ENCODE measurements at places on chromosomes 5 and 9.

GRCh38 chr9:93549611-93550010 lies 26.8 kb upstream of the PHF2 start:
- DNase-seq = no peak

- no peak for DNase-seq
These were observed 747.0 kb upstream of the CDH6 start for GRCh38 chr5:30446456-30446855.

DNA sequence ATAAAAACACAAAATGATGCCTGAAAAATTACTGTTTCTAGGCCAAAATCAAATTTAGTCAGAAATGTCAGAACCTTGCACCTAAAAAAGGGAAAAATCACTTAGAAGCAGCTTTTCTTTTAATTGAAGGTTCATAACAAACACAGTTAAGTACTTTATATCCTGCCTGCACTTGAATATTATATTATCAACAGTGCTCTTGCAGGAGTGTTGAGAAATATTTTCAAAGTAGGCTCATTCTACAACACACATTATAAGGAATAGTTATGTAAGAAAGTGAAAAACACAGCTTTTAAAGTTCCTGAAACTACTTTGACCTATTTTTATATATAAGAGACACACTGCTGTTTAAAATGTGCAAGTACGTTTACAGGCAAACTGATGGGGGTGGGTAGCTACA lies 8.3 kb downstream of the EDIL3 start:
- DNase-seq = no peak

DNA sequence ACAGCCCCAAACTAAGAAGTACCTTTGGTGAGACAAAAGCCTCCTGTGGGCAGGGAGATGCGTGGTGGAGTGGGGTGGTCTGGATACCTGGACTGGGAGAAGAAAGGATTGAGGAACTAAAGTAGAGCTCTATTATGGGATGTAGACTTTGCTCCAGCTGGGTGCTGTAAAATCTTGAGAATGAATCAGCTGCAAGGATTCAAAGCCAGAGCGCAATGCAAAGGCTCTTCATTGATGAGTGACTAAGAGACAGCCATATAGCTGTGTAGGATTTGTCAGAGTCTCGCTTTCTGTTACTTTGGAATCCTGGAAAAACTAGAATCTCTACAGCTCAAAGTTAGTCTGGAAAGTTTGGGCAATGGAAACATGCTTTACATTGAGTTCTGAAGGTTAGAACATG lies 159.9 kb downstream of the TAF11L14 start:
- DNase-seq = no peak
